ENCODE measurements at places on chromosomes 11 and 22. TPM values are rescaled to one million over a fixed set of nuclear protein-coding genes. Genes with fewer than 3 reads are reported as not detected.

DGCR6 gene
- polyA plus RNA-seq = 80.0 TPM

SHISAL1 gene
- polyA plus RNA-seq = 17.1 TPM

CNTN5 gene
- polyA plus RNA-seq = 4.2 TPM

GAB4 gene
- polyA plus RNA-seq = not detected

DNA sequence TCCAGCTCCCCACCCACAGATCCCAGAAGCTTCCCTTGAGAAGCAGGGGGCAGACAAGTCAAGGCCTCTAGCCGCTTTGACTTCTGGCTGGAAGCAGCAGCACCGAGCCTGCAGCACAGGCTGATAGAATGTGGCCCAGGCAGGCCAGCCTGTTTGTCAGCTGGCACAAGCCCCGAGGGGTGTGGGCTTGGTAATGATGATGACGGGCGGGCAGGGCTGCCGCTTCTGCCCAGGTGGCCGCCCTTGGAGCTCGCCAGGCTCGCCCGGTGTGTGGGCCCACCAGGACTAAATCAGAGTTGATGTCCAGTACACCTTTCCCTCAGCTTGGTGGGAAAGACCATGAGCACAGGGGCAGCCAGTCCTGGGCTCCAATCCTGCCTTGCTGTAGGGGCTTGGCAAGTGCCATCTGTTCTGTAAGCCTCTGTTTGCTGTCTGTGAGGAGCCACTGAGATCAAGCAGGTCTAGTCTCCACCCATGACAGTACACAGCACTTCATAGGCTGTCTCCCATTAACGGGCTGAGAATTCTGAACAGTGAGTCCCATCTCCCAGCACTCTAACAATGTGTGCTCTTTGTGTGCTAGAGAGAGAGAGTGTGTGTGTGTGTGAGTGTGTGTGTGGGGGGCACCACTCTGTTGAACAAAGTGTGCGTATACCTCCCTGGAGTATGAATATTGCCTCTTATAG is 26.8 kb downstream of the MICAL2 start:
- DNase-seq = no peak

- no peak for DNase-seq
Observed at GRCh38 chr11:85539029-85539689, 88.0 kb downstream of the DLG2 start.

- DNase-seq = no peak
Observed at GRCh38 chr11:65291613-65292012, 23.1 kb upstream of the CDC42EP2 start.

GRCh38 chr22:18978506-18978905 is 42.4 kb upstream of the PRODH start:
- DNase-seq = no peak

DNA sequence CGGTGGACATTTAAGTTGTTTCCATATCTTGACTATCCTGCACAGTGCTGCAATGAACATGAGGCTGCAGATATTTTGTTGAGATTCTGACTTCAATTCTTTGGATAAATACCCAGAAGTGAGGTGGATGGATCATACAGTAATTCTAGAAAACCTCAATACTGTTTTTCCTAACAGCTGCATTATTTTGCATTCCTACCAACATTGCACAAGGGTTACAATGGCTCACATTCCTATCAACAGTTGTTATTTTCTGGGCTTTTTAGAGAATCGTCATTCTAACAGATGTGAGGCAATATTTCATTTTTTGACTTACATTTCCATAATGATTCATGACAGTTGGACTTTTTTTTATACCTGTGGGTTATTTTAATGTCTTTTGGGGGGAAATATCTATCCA is 716.9 kb upstream of the ANO3 start:
- DNase-seq = no peak

DNA sequence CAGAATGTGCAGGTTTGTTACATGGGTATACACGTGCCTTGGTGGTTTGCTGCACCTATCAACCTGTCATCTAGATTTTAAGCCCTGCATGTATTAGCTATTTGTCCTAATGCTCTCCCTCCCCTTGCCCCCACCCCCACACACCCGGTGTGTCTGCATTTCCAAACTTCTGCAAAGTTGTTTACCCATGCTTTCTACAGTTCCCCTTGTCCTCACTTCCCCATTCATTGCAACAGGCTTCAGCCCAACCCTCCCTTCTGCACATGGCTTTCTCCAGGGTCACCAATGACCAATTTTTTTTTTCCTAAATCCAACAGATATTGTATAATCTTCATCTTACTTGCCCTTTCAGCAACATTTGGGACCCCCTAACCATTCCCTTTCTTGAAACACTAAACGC is 32.0 kb upstream of the NUP50 start:
- no peak for DNase-seq

- no peak for DNase-seq
Observed at GRCh38 chr22:31938296-31938695, 6.0 kb upstream of the YWHAH start.

DNA sequence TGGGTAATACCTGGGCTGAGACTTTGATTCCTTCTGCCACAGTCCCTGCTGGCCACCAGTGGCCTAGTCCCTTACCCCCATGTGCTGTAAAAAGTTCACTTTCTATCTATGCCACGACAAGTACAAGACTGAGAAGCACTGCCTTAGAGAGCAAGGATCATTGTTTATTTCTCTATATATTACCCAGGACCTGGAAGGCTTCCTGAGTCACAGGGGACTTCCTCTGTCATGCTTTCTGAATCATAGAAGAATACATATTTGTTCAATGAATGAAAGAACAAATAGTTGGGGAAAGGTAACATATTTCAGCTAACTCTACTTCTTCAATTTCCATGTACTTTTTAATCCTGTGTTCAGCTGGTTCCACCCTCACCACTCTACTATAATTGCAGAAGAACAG is 5.5 kb upstream of the SYT9 start:
- DNase-seq = no peak

DNA sequence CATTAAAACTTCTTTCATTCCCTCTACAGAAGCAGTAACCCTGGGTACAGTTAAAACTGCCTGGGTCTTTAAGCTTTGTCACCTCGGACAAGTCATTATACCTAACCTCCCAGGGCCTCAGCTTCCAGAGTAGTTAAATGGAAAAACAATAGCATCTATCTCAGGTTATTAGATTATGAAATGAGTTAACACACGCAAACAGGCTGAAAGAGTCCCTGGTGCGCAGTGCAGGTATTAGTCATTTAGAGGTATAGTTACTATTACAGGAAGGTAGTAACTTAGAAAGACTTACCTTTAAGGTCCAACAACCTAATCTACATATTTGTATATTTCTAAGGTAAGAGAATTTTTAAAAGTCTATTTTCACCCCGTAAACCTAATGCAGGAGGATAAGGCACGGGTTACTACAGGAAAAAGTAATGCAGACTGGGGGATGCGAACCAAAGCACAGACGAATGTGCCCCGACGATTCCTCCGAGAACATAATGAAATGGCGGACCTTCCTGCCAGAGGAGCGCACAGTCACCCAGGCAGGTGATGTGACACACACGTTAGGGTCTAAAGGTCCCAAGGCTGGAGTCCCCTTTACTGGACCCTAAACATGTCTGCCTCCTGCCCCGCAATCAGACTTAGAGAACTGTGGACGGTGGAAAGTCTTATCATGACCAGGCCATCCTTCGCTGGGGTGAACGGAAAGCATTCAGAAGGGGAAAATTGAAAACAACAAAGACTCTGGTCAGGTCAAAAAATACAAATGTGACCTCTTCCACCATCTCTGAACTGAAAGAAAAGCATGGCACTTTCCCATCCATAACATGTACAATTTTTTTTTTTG is 1.3 kb downstream of the NAP1L4 start:
- DNase-seq = no peak

GRCh38 chr11:23730307-23730998 is 766.4 kb upstream of the LUZP2 start:
- no peak for DNase-seq

GRCh38 chr11:93393386-93393785 is 62.8 kb downstream of the DEUP1 start:
- DNase-seq = no peak

GRCh38 chr11:11334607-11335006 is 18.4 kb downstream of the CSNK2A3 start:
- DNase-seq = no peak

- DNase-seq = no peak
Observed at GRCh38 chr11:113289431-113290187, 24.8 kb upstream of the TTC12 start.

- DNase-seq = no peak
Observed at GRCh38 chr22:31350410-31350863, 4.3 kb upstream of the PATZ1 start.

DNA sequence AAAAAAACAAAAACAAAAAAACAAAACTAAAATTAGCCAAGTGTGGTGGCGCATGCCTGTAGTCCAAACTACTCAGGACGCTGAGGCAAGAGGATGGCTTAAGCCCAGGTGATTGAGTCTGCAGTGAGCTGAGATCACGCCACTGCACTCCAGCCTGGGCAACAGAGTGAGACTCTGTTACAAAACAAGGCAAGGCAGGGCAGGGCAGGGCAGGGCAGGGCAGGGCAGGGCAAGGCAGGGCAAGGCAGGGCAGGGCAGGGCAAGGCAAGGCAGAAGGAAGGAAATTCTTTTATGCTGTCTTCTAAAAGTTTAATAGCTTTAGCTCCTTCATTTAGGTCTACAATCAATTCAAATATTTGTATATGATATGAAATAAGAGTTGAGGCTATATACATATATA is 50.1 kb upstream of the RASSF10 start:
- DNase-seq = no peak

DNA sequence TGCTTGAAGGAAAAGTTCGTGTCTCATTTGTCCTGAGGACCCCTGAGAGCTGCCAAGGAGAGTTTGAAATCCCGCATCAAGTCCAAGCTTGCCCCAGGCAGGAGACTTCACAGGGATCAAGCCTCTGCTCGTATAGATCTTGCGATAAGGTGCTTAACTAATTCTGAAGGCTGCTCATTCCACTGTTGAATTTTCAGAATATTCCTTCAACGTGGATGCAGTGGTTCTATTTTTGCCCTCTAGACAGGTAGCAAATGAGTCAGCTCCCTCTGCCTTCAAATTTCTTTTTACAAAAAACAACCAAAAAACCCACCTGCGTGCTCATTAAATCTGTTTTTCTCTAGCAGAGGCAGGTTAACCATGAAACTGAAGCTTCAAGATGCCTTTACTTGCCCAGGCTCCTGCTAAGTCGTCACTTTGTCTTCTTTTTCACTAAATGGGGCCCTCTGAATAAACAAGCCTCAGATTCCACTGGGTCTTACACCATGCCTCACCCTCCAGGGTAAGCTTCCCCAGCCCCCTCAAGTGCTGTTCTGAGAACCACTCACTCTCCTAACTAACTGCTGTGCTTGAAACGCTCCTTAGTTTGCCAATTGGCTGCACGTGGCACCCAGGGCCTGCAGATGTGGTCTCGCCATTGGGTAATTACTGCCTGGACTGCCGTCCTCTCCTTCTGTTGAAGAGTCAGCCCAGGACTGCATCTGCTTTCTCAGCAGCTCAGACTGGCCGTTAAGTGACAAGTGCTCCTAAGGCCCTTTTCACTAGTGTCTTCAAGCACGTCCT is 105.0 kb downstream of the TRPC6 start:
- no peak for DNase-seq

DNA sequence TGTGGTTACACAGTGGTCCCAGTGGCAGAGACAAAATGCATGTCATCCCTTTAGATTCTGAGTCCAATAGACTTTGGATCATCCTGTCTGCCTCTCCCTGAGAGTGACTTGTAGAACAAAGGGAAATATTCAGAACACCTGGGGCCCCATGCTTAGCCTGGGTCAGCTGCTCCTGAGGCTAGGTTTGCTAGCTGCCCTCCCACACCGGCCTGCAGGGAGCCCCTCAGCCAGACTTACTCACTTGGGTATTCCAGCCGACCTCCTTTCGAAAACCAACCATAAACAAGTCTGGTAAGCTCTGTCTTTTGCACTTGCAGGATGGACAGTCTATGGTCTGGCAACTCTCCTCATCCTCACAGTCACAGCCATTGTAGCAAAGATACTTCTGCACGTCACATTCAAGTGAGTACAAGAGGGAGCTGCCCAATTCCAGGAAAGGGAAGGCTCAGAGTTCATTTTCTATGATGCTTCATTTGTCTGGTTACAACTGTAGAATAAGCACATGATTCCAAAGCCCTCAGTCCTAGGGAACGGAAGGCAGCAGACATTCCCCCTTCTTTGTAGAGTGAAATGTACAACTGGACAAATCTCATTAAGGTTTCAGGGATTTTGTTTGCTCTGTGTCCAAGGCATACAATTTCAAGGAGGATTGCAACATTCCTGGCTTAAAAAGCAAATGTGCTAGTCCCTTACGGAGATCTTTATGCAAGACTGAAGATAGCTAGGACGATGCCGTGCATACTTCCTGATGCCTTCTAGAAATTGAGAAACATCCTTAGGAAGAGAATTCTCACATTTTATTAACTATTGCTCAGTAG is 65.5 kb upstream of the EMID1 start:
- no peak for DNase-seq

DNA sequence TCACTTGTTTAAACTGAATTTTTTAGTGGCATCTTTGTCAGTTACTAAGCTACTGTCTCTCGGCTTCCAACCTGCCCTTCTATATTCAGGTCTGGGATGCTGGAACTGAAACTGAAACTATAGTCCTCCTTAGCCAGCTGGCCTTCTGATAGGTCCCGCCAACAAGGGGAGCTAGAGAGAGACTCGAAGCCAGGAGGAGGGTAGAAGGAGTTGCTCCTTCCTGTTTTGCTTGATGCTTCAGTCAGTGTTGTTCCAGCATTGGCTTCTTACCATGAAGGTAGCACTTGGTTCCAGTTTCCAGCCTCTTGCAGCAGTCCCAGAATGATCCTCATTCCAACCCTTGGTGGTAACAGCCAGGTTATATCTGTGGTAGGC is 32.9 kb upstream of the HORMAD2 start:
- DNase-seq = no peak

- no peak for DNase-seq
Observed at GRCh38 chr11:12289667-12290476, 87.5 kb upstream of the PARVA start.

GRCh38 chr11:75939992-75940391 is 125.0 kb downstream of the UVRAG start:
- no peak for DNase-seq

GRCh38 chr11:3189196-3189843 is 24.2 kb upstream of the OSBPL5 start:
- no peak for DNase-seq

DNA sequence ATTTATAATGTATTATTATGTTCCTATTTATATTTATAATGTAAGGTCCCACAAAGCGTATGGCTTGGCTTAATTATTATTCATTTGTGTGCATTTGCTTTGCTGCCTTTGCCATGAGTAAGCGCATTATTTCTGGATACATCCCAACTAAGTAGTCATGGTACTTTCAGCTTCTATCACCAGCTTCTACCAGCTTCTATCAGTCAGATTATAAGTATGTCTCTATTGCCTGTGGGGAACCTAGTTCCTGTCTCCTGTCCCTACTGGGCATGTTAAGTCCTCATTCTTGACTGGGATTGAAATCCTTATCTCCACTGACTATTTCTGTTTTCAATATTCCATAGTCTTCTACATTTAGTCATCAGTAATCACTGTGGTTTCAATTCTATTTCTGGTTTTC is 33.5 kb upstream of the OR10W1 start:
- no peak for DNase-seq

DNA sequence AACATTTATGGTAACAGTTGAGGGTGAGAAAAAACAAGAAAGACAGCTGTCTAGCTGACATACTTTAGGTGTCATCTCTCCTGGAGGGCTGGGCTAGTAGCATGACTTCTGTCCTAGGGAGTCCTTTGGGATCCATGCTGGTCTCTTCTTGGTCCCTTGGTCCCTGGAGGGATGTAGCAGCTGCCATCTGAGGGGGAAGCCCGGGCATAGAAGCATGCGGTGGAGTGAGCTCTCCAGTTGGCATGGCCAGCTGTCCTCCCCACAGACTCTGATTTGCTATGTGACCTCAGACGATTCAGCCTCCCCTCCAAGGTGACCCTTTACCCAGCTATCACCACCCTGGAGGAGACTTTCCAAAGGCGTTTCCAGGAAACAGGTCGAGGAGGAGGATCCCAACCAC is 28.7 kb downstream of the POU2F3 start:
- no peak for DNase-seq

All from forelimb muscle (tissue), 1 donor.